Activated CD4-positive, alpha-beta memory T cell treated with anti-CD3 and anti-CD28 coated beads for 36 hours (primary cell): ENCODE measurements at places on chromosomes 2 and 18.

- H3K27me3 ChIP-seq, result no peaks in the 10 kb centered on the region
- DNase-seq, result no peak
- no peaks in the 10 kb centered on the region for H3K36me3 ChIP-seq
- H3K4me1 ChIP-seq, result no peaks in the 10 kb centered on the region
Observed at GRCh38 chr2:179604598-179604997, 256.8 kb downstream of the ZNF385B start.

GRCh38 chr2:54267577-54267976 lies 11.5 kb upstream of the TSPYL6 start:
- peaks cover 4% of the 10 kb centered on the region for H3K36me3 ChIP-seq
- DNase-seq, result no peak
- H3K27ac ChIP-seq, result no peak overlapping the region

DNA sequence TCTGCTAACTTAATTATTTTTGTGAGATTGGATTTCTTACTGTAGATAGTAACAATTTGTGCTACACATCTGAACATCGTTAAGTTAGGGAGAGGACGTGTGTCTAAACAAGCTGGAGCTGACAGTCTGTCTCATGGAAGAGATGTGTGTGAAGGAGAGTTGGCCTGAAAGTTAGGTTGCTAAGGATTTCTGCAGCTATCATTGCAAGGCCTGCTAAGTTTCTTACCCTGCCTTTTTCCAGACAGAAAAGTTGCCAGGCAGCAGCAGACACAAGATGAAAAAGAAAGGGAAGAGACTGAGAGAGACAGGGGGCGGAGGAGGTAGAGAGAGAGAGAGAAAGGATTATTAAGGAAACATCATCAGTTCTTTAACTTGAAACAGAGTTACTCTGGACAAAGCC lies 4.1 kb upstream of the LRP1B start:
- peaks cover 10% of the 10 kb centered on the region for H3K27me3 ChIP-seq
- no peaks in the 10 kb centered on the region for H3K36me3 ChIP-seq
- DNase-seq, result no peak
- H3K4me1 ChIP-seq, result peaks cover 2% of the 10 kb centered on the region

- no peak overlapping the region for H3K4me3 ChIP-seq
- H3K27me3 ChIP-seq, result no peaks in the 10 kb centered on the region
- no peak overlapping the region for H3K27ac ChIP-seq
- no peak for DNase-seq
- H3K36me3 ChIP-seq, result no peaks in the 10 kb centered on the region
Observed at GRCh38 chr2:237404413-237404812, 9.6 kb downstream of the COL6A3 start.

DNA sequence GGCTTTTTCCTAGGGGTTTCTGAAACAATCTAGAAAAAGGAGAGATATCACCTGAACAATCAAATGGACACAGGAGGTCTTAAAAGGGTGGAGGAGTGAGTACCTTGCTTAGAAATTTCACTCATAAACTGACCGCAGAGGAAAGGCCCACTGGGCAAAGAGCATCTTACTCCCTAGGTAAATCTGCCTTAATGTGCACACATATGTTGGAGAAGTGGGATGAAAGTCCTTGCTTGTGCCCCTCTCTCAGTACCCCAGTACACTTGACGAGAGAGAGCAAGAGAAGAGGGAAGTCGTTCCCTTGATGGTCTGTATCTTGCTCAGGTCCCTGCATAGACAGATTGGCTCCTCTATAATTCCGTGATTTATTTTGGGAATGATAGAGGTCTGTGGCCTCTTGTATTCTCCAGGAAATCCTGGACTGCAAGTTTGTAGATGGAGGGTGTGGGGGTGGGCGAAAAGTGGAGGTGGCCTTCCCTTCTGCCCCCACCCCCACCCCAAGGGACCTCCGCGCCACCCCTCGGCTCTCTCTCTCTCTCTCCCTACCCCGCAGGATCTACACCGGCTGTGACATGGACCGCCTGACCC lies 6.8 kb downstream of the TBR1 start:
- peaks cover 41% of the 10 kb centered on the region for H3K4me1 ChIP-seq
- H3K27ac ChIP-seq, result no peak overlapping the region
- H3K27me3 ChIP-seq, result peaks cover 82% of the 10 kb centered on the region
- no peak for DNase-seq

- DNase-seq, result no peak
- H3K36me3 ChIP-seq, result no peaks in the 10 kb centered on the region
- no peaks in the 10 kb centered on the region for H3K4me1 ChIP-seq
- H3K27me3 ChIP-seq, result no peaks in the 10 kb centered on the region
Observed at GRCh38 chr2:21811541-21811940, 687.8 kb downstream of the TDRD15 start.

DNA sequence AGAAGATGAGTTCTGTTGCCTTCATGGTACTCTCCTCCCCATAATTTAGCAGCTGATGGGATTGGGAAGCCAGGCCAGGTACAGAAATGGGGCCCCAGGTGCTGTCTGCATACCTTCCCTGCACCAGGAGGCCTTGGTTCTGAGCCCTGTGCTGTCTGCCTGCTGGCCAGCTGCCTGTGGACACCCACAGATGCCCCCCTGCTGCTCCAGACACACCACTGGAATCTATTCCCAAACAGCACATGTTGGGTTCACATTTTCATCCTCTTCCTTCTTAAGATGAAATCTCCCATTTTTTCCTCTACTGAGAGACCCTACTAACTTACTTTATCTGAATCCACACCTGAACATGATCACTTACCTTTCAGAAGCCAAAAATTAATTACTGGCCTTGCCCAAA lies 152.0 kb upstream of the CCDC68 start:
- H3K4me3 ChIP-seq, result no peak overlapping the region
- H3K4me1 ChIP-seq, result no peaks in the 10 kb centered on the region
- H3K36me3 ChIP-seq, result no peaks in the 10 kb centered on the region
- H3K27ac ChIP-seq, result no peak overlapping the region
- no peaks in the 10 kb centered on the region for H3K27me3 ChIP-seq

DNA sequence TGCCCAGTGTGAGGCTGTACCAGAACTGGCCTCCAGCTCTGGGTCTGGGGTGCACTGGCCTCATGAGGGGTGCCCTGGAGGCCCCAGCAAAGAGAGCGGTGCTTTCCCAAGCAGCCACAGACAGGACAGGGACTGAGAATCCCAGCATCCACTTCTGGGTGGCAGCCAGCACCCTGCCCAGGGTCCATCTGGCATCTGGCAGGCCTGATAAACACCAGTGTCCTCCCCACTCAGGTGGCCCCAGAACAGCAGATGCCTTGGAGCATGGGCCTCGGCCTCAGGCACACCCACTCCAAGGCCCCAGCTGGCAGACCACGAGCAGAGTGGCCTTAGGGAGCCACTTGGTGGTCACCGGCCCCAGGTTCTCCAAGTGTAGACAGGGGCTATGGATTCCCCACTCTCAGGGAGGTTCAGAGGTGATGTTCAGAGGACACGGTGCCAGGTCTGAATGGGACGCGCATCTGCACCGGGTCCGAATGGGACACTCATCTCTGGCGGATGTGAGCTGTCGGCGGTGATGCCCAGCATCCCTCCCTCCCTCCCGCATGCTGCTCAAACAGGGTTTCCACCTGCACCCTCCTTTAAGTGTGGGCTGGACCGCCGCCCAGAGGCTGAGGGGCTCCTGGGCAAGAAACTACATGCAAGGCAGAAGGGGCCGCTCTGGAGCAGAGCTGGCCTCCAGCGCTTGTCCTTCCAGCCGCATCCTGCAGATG lies 82.2 kb upstream of the GPC1 start:
- no peaks in the 10 kb centered on the region for H3K4me1 ChIP-seq
- H3K36me3 ChIP-seq, result no peaks in the 10 kb centered on the region
- peaks cover 5% of the 10 kb centered on the region for H3K27me3 ChIP-seq
- DNase-seq, result no peak

- H3K27me3 ChIP-seq, result no peaks in the 10 kb centered on the region
- H3K36me3 ChIP-seq, result no peaks in the 10 kb centered on the region
- H3K4me3 ChIP-seq, result no peak overlapping the region
- no peaks in the 10 kb centered on the region for H3K4me1 ChIP-seq
Observed at GRCh38 chr18:11237484-11237883, 88.1 kb upstream of the PIEZO2 start.

DNA sequence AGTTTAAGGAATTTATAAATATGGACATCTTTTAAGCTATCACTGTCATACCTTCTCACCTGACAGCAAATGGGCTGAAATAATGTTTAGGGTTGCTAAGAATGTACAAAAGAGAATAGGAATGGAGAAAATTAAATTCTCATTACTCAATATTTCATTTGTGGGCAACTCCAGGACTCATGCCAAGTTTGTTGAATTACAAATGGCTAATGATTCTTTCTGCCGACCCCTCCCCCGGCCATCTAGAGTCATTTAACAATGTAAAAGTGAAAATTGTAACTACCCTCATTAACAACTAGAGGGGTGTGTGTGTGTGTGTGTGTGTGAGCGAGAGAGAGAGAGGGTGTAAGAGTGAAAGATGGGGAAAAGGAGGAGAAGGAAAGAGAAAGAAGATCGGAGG lies 708.5 kb upstream of the FAM98A start:
- H3K36me3 ChIP-seq, result no peaks in the 10 kb centered on the region
- no peak overlapping the region for H3K4me3 ChIP-seq
- H3K27me3 ChIP-seq, result no peaks in the 10 kb centered on the region

DNA sequence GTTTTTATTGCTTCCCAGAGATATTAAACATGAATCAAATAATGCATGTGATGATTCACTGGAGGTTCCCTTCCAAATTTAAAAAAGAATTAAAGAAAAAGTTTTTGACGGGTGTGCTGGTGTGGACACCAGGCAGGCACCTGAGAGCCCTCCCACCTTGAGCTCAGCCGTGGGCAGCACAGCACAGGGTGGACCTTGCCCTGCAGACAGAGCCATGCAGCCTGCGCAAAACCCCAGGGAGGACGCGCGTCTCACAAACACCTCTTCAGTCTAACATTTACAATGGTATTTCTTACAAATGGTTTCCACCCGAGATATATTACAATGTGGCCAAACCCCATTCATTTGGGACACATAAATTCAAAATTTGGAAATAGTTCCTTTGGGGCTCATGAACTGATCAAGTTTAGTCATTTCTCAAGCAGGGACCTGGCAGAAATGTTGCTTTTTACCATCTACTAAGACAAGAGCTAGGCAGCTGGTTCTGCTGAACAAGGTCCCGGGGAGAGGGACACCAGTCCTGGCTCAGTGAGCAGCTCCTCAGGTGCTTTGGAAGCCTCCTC lies 45.4 kb downstream of the ODC1 start:
- H3K27me3 ChIP-seq, result no peaks in the 10 kb centered on the region
- no peak overlapping the region for H3K27ac ChIP-seq
- no peak overlapping the region for H3K4me3 ChIP-seq
- no peak for DNase-seq

DNA sequence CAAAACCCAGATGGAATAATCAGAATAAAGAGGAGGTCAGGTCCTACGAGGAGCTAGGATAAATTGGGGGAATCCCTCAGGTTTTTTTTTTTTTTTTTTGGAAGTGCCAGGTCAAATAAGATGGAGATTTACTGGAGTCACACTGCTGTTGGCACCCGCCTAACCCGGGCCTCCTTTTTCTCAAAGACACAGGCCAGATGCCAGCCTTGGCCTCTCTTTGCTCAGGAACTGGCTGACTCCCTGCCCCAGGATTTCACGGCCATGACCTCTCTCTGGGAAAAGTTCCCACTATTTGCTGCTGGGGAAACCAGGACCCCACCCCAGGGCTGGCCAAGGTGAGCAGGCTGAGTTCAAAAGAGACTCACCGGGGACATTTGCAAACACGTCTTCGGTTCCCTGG lies 2.5 kb downstream of the CD8A start:
- peaks cover 42% of the 10 kb centered on the region for H3K27me3 ChIP-seq
- H3K4me3 ChIP-seq, result no peak overlapping the region
- no peak for DNase-seq
- no peaks in the 10 kb centered on the region for H3K36me3 ChIP-seq
- H3K27ac ChIP-seq, result no peak overlapping the region
- peaks cover 29% of the 10 kb centered on the region for H3K4me1 ChIP-seq

- no peak for DNase-seq
- H3K27me3 ChIP-seq, result no peaks in the 10 kb centered on the region
Observed at GRCh38 chr2:172244419-172245130, 141.9 kb upstream of the DLX2 start.

- no peaks in the 10 kb centered on the region for H3K27me3 ChIP-seq
- H3K36me3 ChIP-seq, result no peaks in the 10 kb centered on the region
- peak overlapping the region; percentile 60 for H3K27ac ChIP-seq
- H3K4me3 ChIP-seq, result no peak overlapping the region
Observed at GRCh38 chr2:130825231-130825965, 11.3 kb upstream of the ARHGEF4 start.

GRCh38 chr2:160394153-160394552 lies 99.5 kb downstream of the RBMS1 start:
- no peaks in the 10 kb centered on the region for H3K36me3 ChIP-seq
- H3K27me3 ChIP-seq, result no peaks in the 10 kb centered on the region
- no peak for DNase-seq
- peak overlapping the region; percentile 25 for H3K4me3 ChIP-seq
- H3K4me1 ChIP-seq, result peaks cover 58% of the 10 kb centered on the region
- H3K27ac ChIP-seq, result peak overlapping the region; percentile 64

- H3K4me3 ChIP-seq, result no peak overlapping the region
- DNase-seq, result no peak
- H3K4me1 ChIP-seq, result no peaks in the 10 kb centered on the region
- no peak overlapping the region for H3K27ac ChIP-seq
- no peaks in the 10 kb centered on the region for H3K36me3 ChIP-seq
Observed at GRCh38 chr2:76984359-76984758, 537.8 kb downstream of the LRRTM4 start.

DNA sequence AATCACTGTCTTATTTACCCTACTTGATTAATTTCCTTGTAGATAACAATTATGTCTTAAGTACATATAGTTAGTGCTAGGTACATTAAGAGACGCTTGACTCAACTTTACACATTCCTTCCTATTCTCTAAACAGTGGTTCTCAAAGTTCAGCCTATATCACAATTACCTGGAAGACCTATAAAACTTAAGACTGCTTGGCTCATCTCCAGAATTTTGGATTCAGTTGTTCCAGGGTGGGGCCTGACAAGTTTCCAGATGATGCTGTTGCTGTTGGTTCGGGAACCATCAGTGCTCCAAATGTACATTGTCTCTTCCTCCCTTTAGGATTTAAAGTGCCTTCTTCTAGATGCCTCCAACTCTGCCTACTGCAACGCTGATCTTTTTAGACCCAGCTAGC lies 4.0 kb downstream of the PPP3R1 start:
- no peak for DNase-seq
- H3K4me1 ChIP-seq, result peaks cover 12% of the 10 kb centered on the region
- peaks cover 18% of the 10 kb centered on the region for H3K36me3 ChIP-seq
- no peak overlapping the region for H3K4me3 ChIP-seq

DNA sequence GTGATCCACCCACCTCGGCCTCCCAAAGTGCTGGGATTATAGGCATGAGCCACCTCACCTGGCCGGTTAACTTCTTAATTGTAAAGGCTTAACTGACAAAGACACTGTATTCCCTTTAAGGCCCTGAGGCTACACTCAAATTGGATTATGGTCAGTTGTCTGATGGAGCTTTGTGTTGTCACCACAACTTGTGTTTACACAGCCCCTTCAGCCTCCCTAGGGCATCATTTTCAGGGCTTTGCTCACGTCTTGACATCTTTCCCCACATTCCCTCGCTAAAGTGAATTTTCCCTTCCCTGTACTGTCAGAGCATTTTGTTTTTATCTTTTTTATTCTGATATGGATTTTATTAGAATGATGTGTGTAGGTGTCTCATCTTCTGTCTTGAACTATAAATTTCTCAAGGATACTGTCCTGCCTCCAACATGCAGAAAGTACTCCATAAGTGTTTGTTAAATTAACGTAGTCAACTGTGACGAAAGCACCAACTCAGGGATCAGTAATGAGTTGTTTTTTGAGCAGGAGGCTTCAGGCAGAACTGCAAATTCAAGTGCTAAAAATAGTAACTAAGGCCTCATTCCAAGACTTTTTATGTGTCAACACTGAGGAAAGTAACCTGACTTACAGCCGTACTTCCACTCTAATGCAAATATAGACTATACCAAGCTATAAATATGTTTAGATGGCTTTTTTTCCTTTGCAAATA lies 77.1 kb upstream of the NARS1 start:
- H3K4me3 ChIP-seq, result no peak overlapping the region
- no peak overlapping the region for H3K27ac ChIP-seq
- peaks cover 4% of the 10 kb centered on the region for H3K36me3 ChIP-seq
- H3K4me1 ChIP-seq, result peaks cover 2% of the 10 kb centered on the region
- no peaks in the 10 kb centered on the region for H3K27me3 ChIP-seq
- DNase-seq, result no peak
